ENCODE measurements at places on chromosomes 4 and X.

DNA sequence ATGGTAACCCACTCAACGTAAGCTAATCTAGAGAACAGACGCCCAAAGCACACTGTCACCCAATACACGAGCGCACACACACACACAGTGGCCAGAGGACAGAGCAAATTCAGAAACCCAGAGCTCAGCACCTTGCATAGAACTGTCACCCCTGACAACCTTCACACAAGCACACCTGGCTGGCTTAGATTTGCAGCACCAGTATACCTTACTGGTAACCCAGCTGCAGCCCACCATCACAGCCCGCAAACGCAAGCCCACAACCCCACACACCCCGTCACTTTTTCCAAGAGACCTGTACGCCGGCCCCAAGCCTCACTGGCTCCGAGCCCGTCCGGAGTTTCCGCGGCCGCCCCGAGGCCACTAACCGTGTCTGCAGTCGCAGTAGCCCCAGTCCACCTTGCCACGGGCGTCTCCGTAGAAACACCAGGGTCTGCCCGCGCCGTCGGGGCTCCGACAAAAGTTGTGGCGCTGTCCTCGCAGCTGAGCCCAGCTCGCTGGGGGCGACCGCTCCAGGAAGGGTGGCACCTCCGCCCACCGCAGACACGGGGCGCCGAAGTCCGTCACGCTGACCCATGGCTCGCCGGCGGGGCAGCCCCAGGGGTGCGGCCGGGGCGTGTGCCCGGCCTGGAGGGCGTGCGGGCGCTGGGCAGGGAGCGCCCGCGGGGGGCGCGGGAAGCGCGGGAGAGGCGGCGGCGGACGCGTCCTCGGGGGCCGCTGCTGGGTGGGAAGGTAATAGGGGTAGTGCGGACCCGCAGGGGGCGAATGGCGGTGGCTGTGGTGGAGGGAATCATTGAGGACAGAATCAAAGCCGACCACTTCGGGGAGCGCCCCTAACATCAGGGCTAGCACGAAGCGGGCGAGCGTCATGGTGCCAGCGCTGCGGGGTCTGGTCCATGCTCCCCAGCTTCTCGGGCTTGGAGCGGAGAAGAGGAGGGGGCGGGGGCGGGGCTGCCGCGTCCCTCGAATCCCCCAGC, 664 bp downstream of the PRSS12 start:
- DNase-seq: peak; percentile 45

GRCh38 chr4:35182451-35182850, 1061.9 kb downstream of the ARAP2 start:
- no peak for DNase-seq

DNA sequence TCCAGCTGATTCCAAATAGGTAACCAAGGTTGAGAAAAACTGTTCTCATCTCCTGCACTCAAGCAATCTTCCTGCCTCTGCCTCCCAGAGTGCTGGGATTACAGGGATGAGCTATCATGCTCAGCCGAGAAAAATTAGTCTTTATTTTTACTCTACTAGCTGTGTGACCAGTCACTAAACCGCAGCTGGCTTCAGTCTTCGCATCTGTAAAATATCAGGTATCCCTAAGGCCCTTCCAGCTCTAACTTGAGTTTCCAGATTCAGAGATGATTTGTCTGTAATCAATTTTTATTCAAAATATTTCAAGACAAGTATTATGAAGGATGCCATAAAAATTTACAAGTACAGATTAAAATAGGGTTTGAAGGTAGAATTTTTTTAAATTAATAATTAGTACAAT, 3.5 kb downstream of the ADH6 start:
- no peak for DNase-seq

DNA sequence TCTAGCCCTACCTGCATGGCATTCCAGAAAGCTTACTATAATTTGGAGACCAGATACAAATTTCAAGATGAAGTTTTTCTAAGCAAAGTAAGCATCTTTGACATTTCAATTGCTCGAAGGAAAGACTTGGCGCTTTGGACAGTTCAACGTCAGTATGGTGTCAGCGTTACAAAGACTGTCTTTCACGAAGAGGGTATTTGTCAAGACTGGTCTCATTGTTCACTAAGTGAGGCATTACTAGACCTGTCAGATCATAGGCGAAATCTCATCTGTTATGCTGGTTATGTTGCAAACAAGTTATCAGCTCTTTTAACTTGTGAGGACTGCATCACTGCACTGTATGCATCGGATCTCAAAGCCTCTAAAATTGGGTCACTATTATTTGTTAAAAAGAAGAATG, 17.6 kb downstream of the THAP9 start:
- no peak for DNase-seq

GRCh38 chr4:13218326-13218958, 265.7 kb downstream of the RAB28 start:
- DNase-seq: peak; percentile 34

DNA sequence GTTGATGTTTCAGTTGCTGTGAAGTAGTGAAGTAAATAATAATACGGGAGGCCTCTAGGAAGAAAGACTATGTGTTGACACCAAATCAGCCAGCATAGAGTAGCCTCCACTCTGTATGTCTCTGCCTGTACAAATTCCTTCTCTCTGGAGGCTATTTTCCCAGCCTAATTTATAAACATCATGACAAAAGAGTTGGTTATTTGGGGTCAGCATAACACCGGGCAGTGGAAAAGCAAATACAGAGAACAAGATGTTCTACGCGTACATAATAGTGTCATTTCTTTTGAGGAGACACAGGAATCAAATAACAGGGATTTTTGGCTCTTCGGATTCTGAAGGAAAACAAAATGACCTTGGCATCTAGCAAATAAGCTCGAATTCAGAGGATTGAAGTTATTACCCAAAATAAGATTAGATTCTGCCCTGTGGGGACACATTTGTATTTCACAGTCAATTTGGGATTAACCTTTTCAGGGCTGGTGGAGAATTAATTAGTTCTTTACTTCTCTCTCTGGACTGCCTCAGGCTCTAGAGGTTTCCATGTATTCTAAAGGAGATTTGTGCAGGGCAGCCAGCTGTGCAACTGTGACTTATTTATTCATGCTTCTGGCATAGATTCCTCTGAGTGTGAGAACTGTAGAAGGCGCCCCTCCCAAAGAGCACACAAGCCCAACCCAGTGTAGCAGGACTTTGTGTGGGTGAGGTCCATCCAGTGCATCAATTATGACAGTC, 14.1 kb upstream of the SYTL4 start:
- DNase-seq: peak; percentile 18

DNA sequence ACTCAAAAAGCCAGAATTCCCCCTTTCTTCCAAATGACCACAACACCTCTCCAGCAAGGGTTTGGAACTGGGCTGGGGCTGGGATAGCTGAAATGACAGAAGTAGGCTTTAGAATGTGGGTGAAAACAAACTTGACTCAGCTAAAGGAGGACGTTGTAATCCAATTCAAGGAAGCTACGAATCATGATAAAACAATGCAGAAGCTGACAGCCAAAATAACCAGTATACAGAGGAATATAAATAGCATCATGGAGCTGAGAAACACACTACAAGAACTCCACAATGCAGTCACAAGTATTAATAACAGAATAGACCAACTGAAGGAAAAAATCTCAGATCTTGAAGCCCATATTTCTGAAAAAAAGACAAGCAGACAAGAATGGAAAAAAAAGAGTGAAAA, 95.8 kb upstream of the TET2 start:
- no peak for DNase-seq

GRCh38 chrX:46722742-46723568, 36.0 kb downstream of the SLC9A7 start:
- no peak for DNase-seq

GRCh38 chrX:73214426-73215094, at the start of gene NAP1L2:
Gene NAP1L2 (minus strand): TSS chrX:73214851. CDS start chrX:73214492, 359 bp downstream.
- DNase-seq: peak; percentile 21

- peak; percentile 34 for DNase-seq
Observed at GRCh38 chr4:156778606-156779005, 193.0 kb downstream of the PDGFC start.

GRCh38 chrX:13759152-13759718, 24.7 kb downstream of the OFD1 start:
- DNase-seq: no peak

- no peak for DNase-seq
Observed at GRCh38 chrX:105488716-105489115, 268.2 kb upstream of the TEX13A start.

DNA sequence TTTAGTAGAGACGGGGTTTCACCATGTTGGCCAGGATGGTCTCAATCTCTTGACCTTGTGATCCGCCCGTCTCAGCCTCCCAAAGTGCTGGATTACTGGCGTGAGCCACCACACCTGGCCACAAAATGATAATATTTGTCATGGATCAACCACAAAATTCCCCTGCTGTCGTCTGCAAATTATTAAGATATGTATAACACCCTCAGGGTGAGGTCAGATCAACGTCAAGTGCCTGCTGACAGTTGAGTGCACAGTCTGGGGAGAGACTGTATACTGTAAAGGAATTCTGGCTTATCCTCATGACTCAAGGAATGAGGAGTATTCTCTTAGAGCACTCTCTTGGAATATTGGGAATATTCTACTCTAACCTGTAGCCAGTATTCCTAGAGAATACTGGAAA, 11.2 kb downstream of the EPGN start:
- no peak for DNase-seq

DNA sequence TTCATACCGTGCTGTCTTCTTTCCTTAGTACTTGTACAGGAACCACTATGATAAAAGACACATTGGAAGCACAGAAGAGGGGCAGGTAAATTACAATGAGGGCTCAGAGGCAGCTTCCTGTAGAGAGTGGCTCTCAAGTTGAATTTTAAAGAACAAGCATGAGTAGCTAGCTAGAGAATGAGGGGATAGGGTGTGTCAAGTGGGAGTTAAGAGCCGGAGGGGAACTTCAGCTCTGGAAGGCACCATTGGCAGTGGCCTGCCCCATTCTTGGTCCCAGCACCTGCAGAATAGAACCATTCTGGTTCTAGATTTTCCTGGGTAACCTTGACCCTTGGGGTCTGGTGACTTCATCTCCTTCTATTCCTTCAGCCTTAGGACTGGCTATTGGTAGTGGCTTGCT, 34.0 kb upstream of the JADE1 start:
- DNase-seq: no peak

DNA sequence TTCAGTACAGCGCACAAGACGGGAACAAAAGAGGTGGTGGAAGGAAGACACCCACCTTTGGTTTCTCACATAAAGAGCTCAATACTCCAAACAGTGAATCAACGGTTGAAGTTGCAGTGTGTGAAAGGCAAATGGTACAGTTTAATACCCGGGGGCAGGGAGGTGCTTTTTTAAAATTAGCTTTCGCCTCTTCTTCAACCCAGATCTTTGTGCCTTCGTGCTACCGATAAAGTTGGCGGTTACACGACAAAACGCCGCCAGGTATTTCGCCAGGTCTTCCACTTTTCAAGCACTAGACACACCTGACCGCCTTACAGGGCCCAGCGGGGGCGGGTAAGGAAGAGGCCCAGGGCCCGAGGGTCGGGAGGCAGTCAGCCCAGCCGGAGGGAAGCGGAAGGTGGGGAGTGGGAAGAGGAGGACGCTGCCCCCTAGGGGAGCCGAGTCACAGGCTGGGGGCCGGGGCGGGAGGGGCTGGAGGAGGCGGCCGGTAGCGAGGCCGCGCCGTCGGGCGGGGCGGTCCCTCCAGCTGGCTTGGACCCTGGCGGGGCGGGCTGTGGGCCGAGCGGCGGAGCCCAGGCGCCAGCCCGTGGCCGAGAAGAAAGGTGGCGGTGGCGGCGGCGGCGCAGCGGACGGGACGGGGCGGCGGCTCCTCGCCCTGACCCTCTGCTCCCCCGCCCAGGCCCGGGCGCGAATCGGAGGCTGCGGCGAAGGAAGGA, 16.0 kb downstream of the UTP3 start:
- DNase-seq: peak; percentile 95

DNA sequence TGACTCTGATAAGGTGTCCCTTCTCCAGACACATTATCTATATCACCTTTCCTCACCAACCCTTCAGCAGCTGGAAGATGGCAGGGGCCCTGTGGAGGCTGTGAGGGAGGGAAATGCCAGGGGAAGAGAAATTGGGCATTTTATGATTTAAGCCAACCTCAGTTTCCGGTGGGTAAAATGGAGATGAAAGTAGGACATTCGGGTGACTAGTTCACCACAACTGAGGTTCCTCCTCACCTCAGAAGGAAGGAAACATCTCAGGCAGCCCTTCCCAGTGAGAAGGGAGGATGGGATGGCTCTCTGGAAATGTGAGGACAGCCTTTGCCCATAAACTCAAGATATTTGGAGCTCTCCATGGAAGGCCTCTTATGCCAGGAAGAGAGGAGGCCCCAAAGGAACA, 251.5 kb downstream of the MID1IP1 start:
- DNase-seq: no peak

- DNase-seq: no peak
Observed at GRCh38 chr4:6499238-6499600, 26.8 kb upstream of the PPP2R2C start.

DNA sequence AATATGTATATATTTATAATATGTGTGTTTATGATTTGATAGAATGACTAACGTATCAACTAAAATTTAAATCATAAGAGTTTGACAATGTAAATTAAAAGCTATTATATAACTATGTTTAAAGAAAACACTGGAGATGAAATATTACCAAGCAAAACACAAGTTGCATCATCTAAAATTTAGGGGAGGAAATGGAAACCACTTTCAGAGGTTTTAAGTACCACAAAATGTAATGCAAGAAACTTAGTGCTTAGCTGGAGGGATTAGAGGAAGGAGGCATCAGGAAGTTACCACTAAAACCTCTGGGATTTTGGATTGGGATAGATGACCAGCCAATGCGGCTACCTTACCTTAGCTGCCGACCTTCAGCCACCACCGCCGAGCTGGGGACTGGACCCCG, 1192.1 kb upstream of the PRKX start:
- no peak for DNase-seq

- DNase-seq: no peak
Observed at GRCh38 chr4:7678318-7678852, 243.7 kb upstream of the PSAPL1 start.

GRCh38 chr4:141686879-141687278, 50.5 kb downstream of the IL15 start:
- no peak for DNase-seq

DNA sequence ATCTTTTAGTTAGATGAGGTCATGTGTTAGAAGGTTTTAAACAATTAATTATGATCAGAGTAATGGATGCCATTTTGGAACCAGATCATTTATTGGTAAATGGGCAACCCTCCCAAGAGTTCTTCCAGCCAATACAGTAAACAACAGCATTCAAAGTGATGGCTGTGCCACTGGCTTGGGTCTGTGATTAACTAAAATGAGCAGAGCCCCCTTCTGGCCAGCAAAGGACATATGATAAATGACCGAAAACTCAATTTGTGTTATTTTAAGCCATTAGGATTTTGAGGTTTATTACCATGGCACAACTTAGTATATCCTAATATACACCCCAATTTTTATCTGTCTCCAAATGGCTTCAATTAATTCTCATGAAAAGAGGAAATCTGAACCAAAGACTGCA, 90.8 kb upstream of the NPFFR2 start:
- DNase-seq: peak; percentile 25

- no peak for DNase-seq
Observed at GRCh38 chrX:47843363-47843762, 6.7 kb downstream of the ZNF81 start.

DNA sequence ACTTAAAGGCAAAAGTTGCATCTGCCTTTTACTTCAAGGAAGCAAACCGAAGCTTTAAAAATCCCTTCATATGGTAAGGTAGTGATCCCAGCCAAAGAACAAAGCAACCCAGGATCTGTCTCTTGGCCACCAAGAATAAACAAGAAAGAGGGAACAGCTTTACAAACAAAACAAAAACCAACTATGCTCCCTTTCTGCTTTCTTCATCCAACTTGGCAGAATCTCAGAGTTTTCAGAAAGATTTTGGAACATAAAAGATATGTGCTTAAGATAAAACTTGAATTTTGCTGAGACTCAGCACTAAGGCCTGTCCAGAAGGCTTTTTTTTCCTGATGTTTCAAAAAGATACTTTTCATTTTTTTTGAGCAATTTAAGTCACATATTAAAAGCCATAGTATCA, 94.0 kb downstream of the COL4A6 start:
- peak; percentile 14 for DNase-seq
